ENCODE measurements at places on chromosomes 1 and 21. TPM values are rescaled to one million over a fixed set of nuclear protein-coding genes. Genes with fewer than 3 reads are reported as not detected.

GRCh38 chr1:214349008-214349407 lies 68.0 kb downstream of the SMYD2 start:
- H3K4me1 ChIP-seq, result no peaks in the 10 kb centered on the region
- DNase-seq, result no peak
- no peaks in the 10 kb centered on the region for H3K27me3 ChIP-seq

GRCh38 chr1:156754219-156754618 lies 2.7 kb upstream of the HDGF start:
- no peak overlapping the region for H3K4me3 ChIP-seq
- peaks cover 4% of the 10 kb centered on the region for H3K36me3 ChIP-seq
- no peaks in the 10 kb centered on the region for H3K27me3 ChIP-seq
- DNase-seq, result no peak
- no peak overlapping the region for H3K27ac ChIP-seq

DNA sequence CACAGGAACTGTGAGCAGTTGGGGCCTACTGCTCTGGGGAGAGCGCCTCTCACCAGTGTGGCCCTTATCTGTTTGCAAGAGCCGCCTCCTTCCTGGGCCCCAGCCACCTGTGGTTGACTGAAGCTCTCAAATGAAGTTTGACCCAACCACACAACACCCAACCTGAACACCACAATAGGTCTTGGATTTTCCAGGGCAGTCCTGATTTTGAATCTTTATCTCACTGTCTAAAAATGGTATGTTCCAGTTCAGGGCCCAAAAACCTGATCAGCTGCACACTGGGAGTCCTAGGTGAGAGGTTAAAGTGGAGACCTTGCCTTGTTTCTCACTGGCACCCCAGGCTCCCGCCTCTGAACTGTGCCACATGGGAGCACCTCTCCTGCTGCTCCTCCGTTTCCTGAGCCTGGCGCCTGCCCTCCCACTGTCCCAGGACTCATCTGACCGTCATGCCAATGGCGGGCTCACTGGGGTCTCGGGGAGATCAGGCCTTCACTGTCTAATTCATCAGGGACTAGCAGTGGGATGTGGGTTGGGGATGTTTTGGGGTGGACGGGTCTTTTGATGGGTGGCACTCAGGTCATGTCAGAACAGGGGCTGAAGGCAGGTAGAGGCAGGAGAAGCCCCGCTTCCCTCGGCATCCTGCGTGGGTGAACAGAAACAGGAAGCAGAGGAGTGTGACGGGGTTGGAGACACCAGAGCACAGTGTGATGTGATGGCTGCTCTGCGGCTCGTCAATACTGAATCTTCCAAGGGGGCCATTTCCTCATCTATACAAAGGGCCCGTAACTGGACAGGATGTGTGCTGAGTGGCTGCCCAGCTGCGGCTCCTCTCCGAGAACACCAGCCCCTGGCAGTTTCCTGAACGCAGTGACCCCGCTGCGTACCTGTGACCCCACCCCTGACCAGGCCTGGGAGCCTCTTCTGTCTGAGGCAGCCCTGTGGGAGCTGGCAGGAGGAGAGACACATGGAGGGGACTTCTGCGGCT lies 59.6 kb upstream of the ITPKB start:
- no peak for DNase-seq
- H3K27ac ChIP-seq, result peak overlapping the region; percentile 61
- no peak overlapping the region for H3K4me3 ChIP-seq
- H3K36me3 ChIP-seq, result no peaks in the 10 kb centered on the region
- H3K27me3 ChIP-seq, result no peaks in the 10 kb centered on the region

- no peak overlapping the region for H3K4me3 ChIP-seq
- peak; percentile 47 for DNase-seq
- peaks cover 38% of the 10 kb centered on the region for H3K36me3 ChIP-seq
- H3K27me3 ChIP-seq, result no peaks in the 10 kb centered on the region
- peak overlapping the region; percentile 47 for H3K27ac ChIP-seq
Measured at GRCh38 chr1:23810818-23811540, 10.4 kb upstream of the GALE start.

DNA sequence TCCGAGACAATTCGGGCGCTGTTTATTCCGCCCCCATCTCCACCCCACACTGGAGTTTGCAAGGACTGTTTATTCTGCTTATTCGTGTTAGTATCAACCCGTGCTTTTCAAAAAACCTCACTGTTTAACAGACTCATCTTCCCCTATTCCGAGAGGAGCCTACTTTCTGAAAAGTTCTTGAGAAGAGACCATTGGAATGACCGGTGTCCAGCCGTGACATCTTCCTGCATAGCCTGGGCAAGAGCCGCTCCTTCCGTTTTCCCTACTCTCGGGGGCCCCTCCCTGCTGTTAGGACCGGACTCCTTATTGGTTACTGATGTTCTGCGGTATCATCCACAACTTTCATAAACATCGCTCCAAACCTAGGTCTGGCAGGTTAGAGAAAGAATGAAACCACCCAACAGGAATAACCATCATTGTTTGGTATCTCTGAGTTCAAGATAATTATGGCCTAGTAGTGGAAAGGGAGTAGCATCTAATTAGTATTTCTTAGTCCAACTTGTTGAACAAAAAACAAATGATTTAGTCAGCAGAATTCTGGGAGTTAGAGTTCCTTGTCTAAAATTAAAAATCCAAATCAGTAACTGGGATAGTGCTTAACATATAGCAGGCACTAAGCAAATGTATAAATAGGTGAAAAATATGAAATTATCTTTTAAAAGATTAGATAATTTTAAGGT lies 837 bp downstream of the STXBP3 start:
- no peaks in the 10 kb centered on the region for H3K27me3 ChIP-seq
- peaks cover 17% of the 10 kb centered on the region for H3K36me3 ChIP-seq
- H3K27ac ChIP-seq, result peak overlapping the region; percentile 94
- peak overlapping the region; percentile 99 for H3K4me3 ChIP-seq
- peak; percentile 21 for DNase-seq

Gene ANGPTL7
- not detected for total RNA-seq

Gene KRTAP7-1
- not detected for total RNA-seq

Gene PLA2G2F
- not detected for total RNA-seq

- no peaks in the 10 kb centered on the region for H3K4me1 ChIP-seq
- H3K36me3 ChIP-seq, result peaks cover 46% of the 10 kb centered on the region
- H3K4me3 ChIP-seq, result no peak overlapping the region
- DNase-seq, result no peak
Measured at GRCh38 chr1:54850069-54850730, 36.8 kb downstream of the DHCR24 start.

DNA sequence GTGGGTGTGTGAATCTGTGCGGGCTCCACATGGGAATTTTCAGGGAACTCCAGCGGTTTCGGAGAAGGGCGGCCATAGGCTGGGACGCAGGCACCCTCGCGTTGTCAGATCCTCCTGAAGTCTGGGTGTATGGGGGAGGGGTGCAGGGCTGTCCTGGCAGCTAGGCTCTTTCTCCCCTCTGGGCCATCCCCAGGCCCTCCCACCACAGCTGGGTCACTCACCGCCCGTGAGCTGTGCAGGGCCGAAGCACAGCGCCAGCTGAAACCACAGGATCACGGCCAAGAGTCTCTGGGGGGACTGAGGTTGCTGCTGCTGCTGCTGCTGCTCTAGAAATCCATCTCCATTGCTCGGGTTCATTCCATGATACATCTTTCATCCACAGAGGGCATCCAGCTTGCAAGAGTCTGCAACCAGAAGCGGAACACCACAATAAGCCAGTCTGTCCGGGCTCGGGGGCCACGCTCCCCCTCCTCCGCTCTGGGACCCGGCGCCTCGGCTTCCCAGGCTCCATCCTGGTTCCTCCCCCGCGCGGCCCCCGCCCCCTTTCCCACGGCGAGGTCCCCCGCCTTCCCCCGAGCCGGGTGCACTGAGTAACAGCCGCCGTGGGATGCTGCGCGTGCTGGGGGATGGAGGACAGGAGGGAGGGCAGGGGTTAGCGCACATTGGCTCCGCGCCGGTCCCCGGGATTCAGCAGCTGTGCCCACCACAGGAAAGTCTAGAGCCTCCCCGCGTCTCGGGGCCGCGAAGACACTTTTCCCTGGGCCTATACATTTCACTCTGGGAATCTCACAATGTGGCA lies 720 bp downstream of the SUSD4 start:
- H3K27me3 ChIP-seq, result peaks cover 54% of the 10 kb centered on the region
- peaks cover 18% of the 10 kb centered on the region for H3K4me1 ChIP-seq
- peak overlapping the region; percentile 81 for H3K4me3 ChIP-seq
- no peak overlapping the region for H3K27ac ChIP-seq

Gene LCE3D
- total RNA-seq, result not detected

Gene PSMD4
- 189 TPM for total RNA-seq

DNA sequence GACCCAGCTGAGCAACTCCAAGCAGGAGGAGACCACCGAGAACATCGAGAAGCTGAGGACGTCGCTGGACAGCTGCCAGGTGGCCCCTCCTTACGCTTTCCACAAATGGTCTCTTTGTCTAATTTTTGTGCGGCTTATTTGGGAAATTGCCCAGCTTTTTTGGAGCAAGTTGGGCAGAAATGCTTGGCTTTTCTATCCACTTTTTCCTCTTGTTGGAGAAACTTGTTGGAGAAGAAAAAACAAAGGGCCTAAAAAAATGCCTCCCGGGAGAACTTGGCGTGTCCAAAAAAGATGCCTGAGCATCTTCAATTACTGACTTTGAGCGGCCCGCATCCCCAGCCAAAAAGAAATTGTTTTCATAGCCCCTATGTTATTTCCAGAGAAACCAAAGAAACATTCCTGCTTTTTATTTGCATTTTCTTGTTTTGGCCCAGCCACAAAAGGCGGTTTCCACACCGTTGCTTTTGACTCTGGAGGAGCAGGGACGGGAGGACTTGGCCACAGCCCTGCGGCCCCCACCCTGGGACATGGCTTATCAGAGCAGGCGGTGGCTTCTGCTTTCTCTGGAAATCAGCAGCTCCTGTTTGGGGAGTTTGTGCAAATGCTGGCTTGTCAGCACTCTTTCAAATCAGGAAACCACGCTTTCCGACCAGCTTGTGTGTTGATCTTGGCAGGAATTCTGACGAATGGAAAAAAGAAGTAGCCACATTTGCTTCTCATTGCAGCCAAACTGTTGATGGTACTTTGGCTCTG lies 81.2 kb upstream of the EFHD2 start:
- DNase-seq, result no peak
- no peak overlapping the region for H3K4me3 ChIP-seq
- H3K27ac ChIP-seq, result no peak overlapping the region
- H3K27me3 ChIP-seq, result peaks cover 21% of the 10 kb centered on the region
- H3K36me3 ChIP-seq, result no peaks in the 10 kb centered on the region
- no peaks in the 10 kb centered on the region for H3K4me1 ChIP-seq

Gene NR0B2
- not detected for total RNA-seq

DNA sequence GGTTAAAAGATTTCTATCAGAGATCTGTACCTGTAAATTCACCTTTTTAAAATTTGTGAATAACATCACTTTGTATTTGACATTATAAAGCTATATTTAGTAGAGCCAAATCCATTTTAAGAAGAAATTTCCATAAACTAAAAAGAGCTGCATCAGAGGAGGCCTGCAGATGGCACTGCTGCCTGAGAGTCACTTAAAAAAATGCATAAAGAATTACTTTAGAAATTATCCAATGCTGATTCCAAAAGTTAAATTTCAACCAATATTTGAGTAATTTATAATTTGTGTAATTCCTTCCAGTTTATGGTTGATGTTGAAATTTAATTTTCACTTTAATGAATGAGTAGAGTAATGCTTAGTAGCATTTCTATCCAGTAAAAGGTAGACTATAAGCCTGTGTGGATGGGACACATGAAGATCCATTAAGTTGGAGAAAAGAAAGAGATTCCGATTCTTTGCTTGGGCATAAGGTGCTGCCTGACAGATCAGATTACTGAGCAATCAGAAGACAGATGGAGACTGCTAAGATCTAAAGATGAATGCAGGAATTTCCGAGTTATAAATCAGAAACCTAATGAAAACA lies 20.7 kb upstream of the RPE65 start:
- no peak overlapping the region for H3K27ac ChIP-seq
- no peak overlapping the region for H3K4me3 ChIP-seq
- H3K36me3 ChIP-seq, result no peaks in the 10 kb centered on the region

GRCh38 chr1:235329139-235329902 lies 951 bp downstream of the GGPS1 start:
- H3K4me3 ChIP-seq, result no peak overlapping the region
- DNase-seq, result peak; percentile 37
- H3K27me3 ChIP-seq, result no peaks in the 10 kb centered on the region
- no peak overlapping the region for H3K27ac ChIP-seq

Gene PDC
- not detected for total RNA-seq

- no peak for DNase-seq
- no peaks in the 10 kb centered on the region for H3K27me3 ChIP-seq
- H3K36me3 ChIP-seq, result no peaks in the 10 kb centered on the region
- no peaks in the 10 kb centered on the region for H3K4me1 ChIP-seq
- H3K27ac ChIP-seq, result no peak overlapping the region
Measured at GRCh38 chr1:167158813-167159275, 61.8 kb upstream of the POU2F1 start.

DNA sequence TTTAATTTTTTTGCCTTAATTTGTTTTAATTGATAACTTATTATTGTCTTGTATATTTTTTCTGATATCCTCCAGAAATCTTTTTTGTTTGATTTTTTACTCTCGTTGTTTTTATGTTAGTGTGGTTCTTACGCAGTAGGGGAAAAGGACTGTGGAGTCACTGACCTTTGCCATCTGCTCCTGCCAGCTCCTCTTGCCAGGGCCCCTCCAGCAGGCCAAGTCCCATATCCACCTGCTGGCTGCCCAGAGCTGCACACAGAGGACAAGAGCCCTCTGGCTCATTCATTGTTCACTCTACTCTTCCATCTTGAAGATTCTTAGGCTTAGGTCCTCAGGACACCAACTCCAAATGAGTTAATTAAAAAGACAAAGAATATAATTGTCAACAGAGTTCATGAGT lies 316.4 kb upstream of the DUSP10 start:
- no peaks in the 10 kb centered on the region for H3K36me3 ChIP-seq
- no peak for DNase-seq
- no peaks in the 10 kb centered on the region for H3K27me3 ChIP-seq
- no peaks in the 10 kb centered on the region for H3K4me1 ChIP-seq
- H3K4me3 ChIP-seq, result no peak overlapping the region

DNA sequence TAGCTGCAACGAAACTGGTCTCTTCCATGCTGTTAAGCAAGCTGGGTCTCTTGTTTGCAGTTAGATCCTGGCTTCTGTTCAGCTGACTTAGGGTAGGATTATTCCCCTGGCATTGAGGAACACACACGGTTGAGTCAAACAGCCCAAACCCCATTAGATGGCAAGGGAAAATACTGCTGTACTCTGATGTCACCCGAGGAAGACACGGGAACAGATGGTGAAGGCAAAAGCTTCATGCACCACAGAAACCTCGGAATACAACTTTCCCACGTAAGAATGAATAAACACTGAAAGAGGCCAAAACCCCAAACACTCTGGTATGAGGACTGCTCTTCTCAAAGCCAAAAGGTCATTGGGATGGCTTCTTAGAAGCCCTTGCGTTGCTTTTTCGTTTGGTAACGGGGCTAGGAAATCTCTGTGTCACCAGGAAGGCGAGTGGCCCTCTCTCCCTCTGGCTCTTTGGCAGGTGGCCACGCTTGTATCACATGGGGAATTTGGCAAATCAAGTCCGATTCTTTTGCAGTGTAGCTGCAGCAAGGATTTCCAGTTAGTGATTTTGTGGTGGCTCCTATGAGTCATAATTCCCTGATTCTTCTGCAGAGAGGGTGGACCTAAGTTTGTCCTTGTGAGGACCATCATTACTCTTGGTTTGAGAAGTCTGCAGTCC lies 16.7 kb upstream of the LYST start:
- no peak for DNase-seq
- H3K27ac ChIP-seq, result no peak overlapping the region
- no peaks in the 10 kb centered on the region for H3K36me3 ChIP-seq
- no peaks in the 10 kb centered on the region for H3K27me3 ChIP-seq
- peaks cover 59% of the 10 kb centered on the region for H3K4me1 ChIP-seq
- H3K4me3 ChIP-seq, result no peak overlapping the region

GRCh38 chr1:86741947-86742572 lies 37.7 kb downstream of the SH3GLB1 start:
- DNase-seq, result no peak
- peaks cover 41% of the 10 kb centered on the region for H3K36me3 ChIP-seq
- H3K27ac ChIP-seq, result no peak overlapping the region
- no peak overlapping the region for H3K4me3 ChIP-seq
- peaks cover 2% of the 10 kb centered on the region for H3K4me1 ChIP-seq
- no peaks in the 10 kb centered on the region for H3K27me3 ChIP-seq

All from activated B cell treated with CpG ODN at 0.5 μM for 24 hours (primary cell).